ENCODE measurements at places on chromosomes 1 and 21.

DNA sequence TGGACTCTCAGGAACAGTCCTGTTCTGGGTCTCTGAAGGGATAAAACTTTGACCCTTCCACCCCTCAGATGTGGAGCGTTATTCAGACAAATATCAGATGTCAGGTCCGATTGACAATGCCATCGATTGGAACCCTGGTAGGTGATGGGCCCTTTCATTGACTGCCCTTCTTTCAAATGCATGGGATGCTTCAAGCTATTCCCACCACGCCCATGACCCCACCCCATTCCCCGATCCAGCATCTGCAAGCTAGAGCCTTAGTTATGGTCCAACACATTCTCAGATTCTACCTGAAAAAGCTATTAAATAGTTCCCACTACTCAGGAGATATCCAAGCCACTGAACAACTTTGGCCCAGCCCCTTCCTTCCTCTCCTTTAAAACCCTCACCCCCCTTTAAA lies 12.5 kb downstream of the POLR3GL start:
- DNase-seq, result no peak

- no peak for DNase-seq
These were observed 21.2 kb downstream of the SYT2 start for GRCh38 chr1:202689082-202689481.

GRCh38 chr1:202288177-202288576 lies 53.6 kb downstream of the UBE2T start:
- DNase-seq, result no peak

- no peak for DNase-seq
These were observed 326.5 kb upstream of the FMN2 start for GRCh38 chr1:239765163-239765562.

DNA sequence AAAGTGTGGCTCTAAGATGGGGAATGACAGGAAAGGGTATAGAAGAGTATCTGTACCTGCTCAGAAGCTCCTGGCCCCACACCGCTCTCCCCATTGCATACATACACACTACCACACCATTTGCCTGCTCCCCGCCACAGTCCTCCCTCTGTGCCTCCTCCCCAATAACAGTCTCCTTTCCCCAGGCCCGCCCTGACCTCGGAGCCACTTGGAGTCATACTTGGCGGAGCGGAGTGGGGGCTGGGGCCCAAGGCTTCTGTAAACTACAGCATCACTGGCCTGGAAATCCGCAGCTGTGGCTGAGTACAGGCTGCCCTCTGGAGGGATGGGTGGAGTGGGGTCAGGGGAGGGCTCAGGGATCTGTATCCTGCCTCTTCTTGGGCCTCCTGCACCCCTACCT lies 8.6 kb downstream of the SEMA6C start:
- DNase-seq, result no peak

GRCh38 chr1:100866041-100866900 lies 28.4 kb downstream of the EXTL2 start:
- no peak for DNase-seq

- DNase-seq, result no peak
These were observed 73.1 kb downstream of the SLC66A1 start for GRCh38 chr1:19385221-19385620.

GRCh38 chr1:198436276-198436675 lies 104.2 kb downstream of the ATP6V1G3 start:
- DNase-seq, result no peak

- no peak for DNase-seq
These were observed 16.8 kb upstream of the SMYD2 start for GRCh38 chr1:214264196-214264595.

GRCh38 chr1:68173936-68174737 lies 58.2 kb downstream of the WLS start:
- DNase-seq, result peak; percentile 73

DNA sequence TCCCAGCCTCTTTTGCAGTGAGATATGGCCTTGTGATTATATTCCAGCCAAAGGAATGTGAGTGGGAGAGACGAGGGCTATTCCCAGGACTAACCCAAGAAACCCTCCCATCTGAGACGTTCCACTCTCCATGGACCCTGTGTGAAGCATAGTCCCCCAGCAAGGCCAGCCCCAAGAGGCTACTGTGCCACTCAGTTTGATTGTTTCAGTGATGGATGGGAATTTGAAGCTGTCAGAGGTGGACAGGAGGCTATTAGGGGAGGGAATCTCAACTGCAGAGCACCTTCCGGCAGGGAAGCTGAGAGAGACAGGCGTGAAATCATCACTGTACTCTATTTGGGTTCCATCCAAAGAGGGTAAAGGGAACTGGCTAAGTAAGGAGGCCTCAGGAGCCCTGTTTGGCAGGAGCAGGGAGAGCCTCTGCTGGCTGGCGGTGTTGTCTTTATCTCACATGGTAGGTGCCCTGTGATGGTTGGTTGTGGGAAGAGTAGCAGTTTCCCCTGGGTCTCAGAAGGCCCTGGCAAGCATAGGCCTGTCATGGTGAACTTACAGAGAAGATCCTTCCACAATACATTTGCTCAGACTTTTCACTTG lies 3.4 kb upstream of the TEX35 start:
- no peak for DNase-seq

DNA sequence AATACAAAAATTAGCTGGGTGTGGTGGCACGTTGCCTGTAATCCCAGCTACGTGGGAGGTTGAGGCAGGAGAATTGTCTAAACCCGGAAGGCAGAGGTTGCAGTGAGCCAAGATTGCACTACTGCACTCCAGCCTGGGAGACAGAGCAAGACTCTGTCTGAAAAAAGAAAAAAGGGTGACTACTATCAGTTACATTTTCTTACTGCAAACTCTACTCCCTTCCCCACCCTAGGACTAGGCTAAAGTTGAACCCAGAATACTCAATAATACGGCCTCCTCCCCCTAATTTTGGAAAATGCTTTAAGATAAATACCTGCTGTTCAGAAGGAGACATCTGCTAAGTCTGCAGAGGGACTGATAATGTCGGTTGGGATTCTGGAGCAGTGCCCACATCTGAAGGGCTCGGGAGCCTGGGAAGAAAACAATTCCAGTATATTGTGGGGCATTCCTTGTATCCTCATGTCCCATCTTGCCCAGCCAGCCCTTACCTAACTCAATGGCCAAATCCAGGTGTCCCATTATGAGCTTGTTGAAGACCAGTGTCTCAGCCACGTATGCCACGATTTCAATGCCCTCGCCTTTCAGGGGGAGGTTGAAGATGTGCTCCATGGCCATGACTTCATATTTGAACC lies 89.7 kb downstream of the ADCY10 start:
- DNase-seq, result no peak

- DNase-seq, result no peak
These were observed 117.2 kb downstream of the ACBD6 start for GRCh38 chr1:180385144-180385543.

- DNase-seq, result no peak
These were observed 533.6 kb downstream of the PTPRC start for GRCh38 chr1:199172171-199173124.

DNA sequence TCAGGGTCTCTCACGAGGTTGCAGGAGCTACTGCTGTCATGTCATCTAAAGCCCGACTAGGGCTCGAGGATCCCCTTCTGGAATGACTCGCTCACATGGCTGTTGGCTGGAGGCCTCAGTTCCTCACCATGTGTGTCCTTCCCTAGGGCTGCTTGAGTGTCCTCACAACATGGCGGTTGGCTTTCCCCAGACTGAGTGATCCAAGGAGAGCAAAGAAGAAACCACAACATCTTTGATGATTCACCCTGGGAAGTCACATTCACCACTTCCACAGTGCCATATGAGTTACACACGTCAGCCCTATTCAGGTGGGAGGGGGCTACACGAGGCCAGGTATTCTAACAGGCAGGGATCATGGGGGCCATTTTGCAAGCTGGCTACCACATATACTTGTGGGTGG lies 64.9 kb downstream of the FHAD1 start:
- DNase-seq, result no peak

- DNase-seq, result peak; percentile 17
These were observed 19.3 kb upstream of the DDAH1 start for GRCh38 chr1:85484264-85484663.

DNA sequence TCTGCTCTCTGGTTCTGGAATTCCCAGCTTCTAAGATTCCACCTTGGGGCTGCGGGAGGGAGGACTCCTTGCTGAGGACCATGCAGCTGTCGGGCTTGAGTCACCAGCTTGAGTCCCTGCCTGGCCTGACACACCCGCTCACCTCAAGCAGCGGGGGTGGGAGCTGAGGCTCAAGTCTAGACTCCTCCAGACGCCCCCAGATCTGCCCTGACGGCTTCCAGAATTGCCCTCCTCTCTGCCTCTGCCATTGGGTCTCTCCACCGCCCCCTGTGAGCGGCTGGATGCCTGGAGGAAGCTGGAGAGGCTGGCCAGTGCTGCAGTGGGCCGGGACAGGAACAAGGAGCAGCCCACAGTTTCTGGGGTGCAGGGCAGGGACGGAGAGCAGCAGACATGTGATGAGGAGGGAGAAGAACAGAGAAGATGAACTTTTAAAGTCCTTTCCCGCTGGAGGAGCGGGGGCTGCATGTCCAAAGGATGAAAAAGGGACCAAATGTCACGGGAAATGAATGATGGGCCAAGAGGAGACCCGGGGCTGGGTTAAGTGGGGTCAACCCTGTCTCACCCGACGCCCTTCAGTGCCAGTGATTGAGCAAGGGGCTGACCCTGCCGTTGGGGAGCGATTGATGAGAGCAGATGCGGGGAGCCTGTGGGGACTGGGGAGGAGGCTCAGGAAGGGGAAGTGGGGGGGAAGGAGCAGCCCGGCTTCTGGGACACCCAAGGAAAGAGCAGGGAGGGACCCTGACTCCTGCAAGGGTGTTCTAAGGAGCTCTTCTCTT lies 13.5 kb downstream of the CRABP2 start:
- DNase-seq, result no peak

DNA sequence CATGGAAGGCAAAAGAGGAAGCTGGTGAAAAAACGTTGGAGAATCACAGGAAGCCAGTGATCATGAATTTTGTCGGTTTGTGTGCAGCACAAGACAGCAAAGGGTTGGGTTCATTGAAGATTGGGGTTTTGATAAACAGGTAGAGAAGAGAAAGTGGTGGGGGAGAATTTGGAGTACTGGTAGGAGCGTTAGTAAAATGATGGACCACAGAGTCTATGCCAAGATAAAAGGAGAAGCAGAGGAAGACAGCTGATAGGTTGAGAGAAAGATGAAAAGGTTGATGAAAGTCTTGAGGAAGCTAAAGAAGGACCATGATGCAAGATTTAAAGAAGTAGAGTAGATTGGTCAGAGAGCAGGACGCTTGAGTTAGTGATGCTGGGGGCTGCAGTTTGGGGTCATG lies 156.8 kb upstream of the POU3F1 start:
- no peak for DNase-seq

- no peak for DNase-seq
These were observed 664.3 kb upstream of the B3GALT2 start for GRCh38 chr1:193850745-193851144.

- DNase-seq, result no peak
These were observed 130.6 kb downstream of the SNX7 start for GRCh38 chr1:98792123-98792522.

- DNase-seq, result no peak
These were observed 28.5 kb upstream of the DR1 start for GRCh38 chr1:93317207-93317606.

DNA sequence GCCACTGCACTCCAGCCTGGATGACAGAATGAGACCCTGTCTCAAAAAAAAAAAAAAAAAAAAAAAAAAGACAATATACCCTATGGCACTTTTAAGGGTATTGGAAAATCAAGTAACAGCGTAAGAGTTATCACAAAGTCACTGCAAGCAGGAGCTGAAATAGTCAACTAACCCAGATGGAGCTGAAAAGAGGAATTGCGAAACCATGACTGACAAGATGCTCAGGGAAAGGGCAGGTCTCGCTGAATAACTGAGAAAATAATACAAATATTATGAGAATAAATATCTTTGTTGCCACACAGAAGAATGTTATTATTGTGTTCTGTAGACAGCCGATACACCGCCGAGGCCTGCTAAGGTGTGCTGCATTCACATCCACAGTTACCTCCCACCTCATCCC lies 17.8 kb downstream of the HLCS start:
- DNase-seq, result no peak

DNA sequence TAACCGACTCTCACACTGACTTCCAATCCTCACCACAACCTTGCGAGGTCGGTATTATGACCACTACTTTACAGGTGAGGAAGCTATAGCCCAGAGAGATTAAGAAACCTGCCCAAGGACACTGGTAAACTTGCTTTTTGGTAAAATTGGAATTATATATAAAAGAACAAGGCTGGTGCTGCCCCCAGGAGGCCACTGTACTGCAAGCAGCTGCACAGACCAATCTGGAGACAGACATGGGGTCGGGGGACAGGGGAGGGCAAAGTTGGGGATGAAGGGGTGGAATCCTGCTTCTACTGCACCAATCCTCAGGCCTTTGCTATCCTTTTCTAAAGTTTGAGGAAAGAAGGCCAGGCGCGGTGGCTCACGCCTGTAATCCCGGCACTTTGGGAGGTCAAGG lies 280.8 kb downstream of the SPATA17 start:
- DNase-seq, result peak; percentile 26

DNA sequence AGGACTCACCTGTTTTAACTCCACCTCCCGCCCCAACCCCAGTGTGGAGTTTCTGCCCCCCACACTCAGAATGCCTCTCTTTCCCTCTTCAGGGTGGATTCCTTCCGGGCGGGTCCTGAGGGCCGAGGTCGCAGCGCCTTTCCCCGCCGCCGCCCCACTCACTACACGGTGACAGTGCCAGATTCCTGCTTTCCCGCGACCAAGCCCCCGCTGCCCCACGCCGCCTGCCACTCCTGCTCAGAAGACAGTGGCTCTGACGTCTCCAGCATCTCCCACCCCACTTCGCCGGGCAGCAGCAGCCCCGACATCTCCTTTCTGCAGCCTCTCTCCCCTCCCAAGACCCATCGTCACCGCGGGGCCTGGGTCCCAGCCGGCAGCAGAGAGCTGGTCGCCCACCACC lies 16.7 kb downstream of the INAVA start:
- no peak for DNase-seq

- no peak for DNase-seq
These were observed 853.4 kb downstream of the KCNT2 start for GRCh38 chr1:195754874-195755273.

GRCh38 chr1:54744696-54745095 lies 19.6 kb downstream of the PARS2 start:
- DNase-seq, result no peak

DNA sequence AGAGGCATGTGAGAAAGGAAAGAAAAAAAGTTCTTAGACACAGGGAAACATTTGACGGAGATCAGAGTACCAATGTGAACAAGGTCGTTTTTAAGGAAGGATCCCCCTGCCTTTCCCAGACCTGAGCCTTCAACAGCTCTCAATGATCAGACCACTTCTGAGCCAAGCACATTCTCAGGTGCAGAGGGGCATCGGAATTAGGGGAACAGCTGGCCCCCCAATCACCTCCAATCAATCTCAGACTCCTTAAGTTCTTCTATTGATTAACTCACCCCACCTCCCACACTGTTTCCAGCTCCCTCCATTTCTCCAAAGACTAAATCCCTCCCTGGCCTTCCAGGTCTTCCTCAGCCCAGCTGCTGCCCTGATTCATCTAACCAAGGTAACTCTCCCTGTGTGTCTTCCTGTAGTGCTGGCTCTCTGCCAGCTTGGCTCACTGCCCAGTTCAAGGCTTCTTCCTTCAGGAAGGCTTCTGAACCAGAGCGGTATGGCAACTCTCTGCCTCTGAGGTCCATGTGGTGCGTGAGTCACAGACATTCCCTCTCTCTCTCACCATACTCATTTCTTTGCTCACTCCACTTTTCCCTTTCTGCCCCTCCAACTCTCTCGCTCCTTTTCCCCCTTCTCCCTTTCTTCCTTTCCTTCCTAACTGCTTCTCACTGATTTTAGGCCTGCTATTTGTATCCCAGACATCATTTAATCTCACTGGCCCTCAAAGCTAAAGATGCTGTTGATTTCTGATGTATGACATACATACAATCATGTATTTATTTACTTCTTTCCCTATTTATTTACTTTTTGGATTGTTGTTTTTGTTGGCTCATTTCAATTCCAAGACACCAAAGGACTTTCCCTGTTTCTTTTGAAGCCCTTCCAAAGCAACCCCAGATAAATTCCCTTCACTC lies 18.1 kb downstream of the CFAP45 start:
- peak; percentile 69 for DNase-seq
